ENCODE measurements at places on chromosomes 3 and 15.

- no peak for DNase-seq
Observed at GRCh38 chr3:50435371-50436113, 67.9 kb downstream of the CACNA2D2 start.

GRCh38 chr15:33778852-33779251 lies 189.4 kb upstream of the CHRM5 start:
- no peak for DNase-seq

DNA sequence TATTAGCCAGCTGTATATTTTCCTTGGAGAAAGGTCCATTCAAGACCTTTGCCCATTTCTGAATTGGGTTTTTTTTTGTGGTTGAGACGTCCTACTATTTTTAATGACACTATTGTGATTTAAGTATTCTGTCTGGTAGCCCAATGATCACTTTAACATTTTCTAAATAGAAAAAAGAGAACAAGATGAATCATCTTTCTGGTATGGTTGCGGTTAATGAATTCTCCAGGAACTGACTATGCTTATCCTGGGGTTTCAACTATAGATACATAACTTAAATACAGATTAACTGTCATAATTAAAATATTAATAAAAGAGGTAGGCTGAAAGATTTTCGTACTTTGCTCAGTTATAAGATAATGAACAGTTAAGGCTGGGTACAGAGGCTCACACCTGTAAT lies 51.9 kb downstream of the PBRM1 start:
- DNase-seq: no peak

- no peak for DNase-seq
Observed at GRCh38 chr3:42120866-42121265, 29.7 kb downstream of the TRAK1 start.

- DNase-seq: no peak
Observed at GRCh38 chr3:39183211-39184080, 8.9 kb downstream of the XIRP1 start.

- no peak for DNase-seq
Observed at GRCh38 chr3:42685891-42686820, 819 bp downstream of the KLHL40 start.

DNA sequence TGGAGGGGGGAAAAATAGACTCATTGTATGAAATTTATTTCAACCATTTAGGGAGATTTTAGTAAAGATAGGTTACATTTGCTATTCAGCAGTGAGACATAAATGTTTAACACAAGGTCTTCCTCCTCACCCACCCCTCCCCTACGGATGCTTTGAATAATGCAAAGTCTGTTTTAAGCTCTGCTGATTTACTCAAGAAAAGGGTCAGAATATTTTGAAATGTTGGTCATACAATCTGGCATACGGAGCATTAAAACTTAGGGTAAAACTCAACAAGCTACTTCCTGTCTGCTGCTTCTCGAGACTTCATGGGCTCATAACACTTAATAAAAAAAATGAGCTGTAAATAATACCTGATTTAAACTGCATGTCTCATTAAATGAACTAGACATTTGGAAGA lies 156.3 kb downstream of the WNT5A start:
- no peak for DNase-seq

- no peak for DNase-seq
Observed at GRCh38 chr3:45479621-45480035, 91.3 kb downstream of the LARS2 start.

DNA sequence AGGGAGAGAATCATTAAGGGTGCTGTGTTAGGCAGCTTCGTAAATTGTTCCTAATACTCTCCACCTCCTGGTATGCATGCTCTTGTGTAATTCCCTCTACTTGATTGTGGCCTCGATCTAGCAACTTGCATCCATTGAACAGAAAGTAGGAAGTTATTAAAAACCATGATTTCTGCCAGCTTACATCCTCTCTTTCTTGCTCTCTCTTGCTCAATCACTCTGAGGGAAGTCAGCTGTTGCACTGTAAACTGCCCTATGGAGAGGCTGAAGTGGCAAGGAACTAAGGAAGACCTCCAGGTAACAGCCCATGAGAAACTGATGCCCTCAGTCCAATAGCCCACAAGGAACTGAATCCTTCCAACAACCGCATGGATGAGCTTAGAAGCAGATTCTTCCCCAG lies 92.6 kb downstream of the ERC2 start:
- no peak for DNase-seq
